Muscle of arm (tissue), 14 donors: ENCODE measurements at places on chromosomes 12 and 14. TPM values are rescaled to one million over a fixed set of nuclear protein-coding genes. Genes with fewer than 3 reads are reported as not detected.

Gene PTPN21
- polyA plus RNA-seq: 70.3 TPM

Gene TGFB3
- polyA plus RNA-seq: 85.7 TPM

Gene HOXC5
- 0.69 TPM for polyA plus RNA-seq

Gene BDKRB1
- 0.75 TPM for polyA plus RNA-seq

Gene FERMT2
- 104 TPM for polyA plus RNA-seq

Gene FGF23
- 0.16 TPM for polyA plus RNA-seq

Gene TAS2R7
- polyA plus RNA-seq: not detected

Gene PTPRQ
- 2.0 TPM for polyA plus RNA-seq

Gene GYS2
- 0.46 TPM for polyA plus RNA-seq

Gene SYCP3
- polyA plus RNA-seq: 0.51 TPM

Gene RNASE3
- not detected for polyA plus RNA-seq

Gene NUP107
- 42.4 TPM for polyA plus RNA-seq

Gene GALNT8
- polyA plus RNA-seq: 6.1 TPM

Gene PRB2
- polyA plus RNA-seq: not detected

Gene APOF
- not detected for polyA plus RNA-seq

Gene ALDH1L2
- polyA plus RNA-seq: 16.2 TPM

Gene SIX6
- polyA plus RNA-seq: not detected

Gene KRT75
- not detected for polyA plus RNA-seq

Gene PPFIBP1
- 39.6 TPM for polyA plus RNA-seq

Gene SSPN
- polyA plus RNA-seq: 156 TPM

Gene CIROP
- polyA plus RNA-seq: not detected

Gene SDR9C7
- polyA plus RNA-seq: 0.46 TPM

Gene IL31
- not detected for polyA plus RNA-seq

Gene HEBP1
- polyA plus RNA-seq: 36.7 TPM

Gene ANO2
- polyA plus RNA-seq: 5.0 TPM

Gene SIX4
- polyA plus RNA-seq: 11.0 TPM

Gene ANKRD13A
- 63.9 TPM for polyA plus RNA-seq

Gene SLC6A13
- polyA plus RNA-seq: 3.9 TPM

Gene CPNE6
- polyA plus RNA-seq: not detected

Gene LRRC10
- polyA plus RNA-seq: 0.07 TPM

Gene OSBPL8
- polyA plus RNA-seq: 31.0 TPM

Gene TMEM117
- 11.1 TPM for polyA plus RNA-seq

Gene CISTR
- polyA plus RNA-seq: not detected

Gene GPRC5D
- not detected for polyA plus RNA-seq

Gene LRRK2
- polyA plus RNA-seq: 6.0 TPM

Gene C1QL4
- polyA plus RNA-seq: not detected

Gene TMEM179
- 0.69 TPM for polyA plus RNA-seq

Gene PGAM5
- 18.9 TPM for polyA plus RNA-seq

Gene C12orf50
- polyA plus RNA-seq: 0.21 TPM

Gene LHX5
- polyA plus RNA-seq: not detected
